ENCODE measurements at places on chromosomes 7 and 10.
A peak's percentile ranks its signal among the peaks of the same experiment; 100 is the strongest.

DNA sequence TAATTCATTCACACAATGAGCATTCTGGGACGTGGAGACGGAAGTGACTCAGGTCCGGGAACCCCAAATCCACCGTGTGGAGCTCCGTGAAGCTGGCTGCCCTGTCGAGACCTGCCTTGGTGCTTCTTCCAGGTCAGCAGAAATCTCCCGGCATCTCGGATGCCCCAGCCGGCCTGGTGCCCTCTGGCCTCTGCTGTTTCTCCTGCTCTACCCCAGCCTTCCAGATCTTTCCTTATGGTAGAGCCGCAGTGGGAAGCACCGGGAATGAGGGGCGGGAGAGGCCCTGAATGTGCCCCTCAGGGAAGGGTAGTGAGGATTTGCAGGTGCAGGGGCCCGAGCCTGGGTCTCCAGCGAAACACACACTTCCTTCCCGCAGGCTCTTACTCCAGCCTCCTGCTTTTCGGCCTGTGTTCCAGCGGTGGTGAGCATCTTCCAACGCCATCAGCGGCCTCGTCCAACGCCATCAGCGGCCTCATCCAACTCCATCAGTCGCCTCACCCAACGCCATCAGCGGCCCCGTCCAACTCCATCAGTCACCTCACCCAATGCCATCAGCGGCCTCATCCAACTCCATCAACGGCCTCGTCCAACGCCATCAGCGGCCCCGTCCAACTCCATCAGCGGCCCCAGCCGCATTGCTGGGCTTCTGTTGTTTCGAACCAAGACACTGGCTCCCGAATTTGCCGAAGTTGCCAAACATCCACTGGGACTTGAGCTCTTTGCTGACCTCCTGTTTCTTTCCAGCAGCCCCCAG lies 57.1 kb upstream of the PDGFA start:
- DNase-seq: no peak

DNA sequence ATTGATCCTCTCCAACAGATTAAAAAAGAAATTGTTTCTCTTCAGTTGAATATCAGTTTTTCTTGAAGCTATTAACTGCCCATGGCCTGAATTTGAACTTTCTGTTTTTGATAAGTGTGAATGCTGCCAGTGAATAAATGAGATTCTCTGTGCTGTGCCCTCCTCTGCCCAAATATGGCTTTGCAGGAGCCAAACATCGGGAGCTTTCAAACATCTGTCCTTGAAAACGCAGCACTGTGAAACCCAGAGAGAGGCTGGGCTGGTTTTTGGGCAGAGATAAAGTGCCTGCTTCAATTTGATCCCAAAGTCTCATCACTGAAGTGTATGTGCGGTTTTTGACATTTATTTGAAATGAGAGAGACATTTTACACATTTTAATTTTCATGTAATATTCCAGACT lies 268.3 kb upstream of the SHH start:
- no peak for DNase-seq

DNA sequence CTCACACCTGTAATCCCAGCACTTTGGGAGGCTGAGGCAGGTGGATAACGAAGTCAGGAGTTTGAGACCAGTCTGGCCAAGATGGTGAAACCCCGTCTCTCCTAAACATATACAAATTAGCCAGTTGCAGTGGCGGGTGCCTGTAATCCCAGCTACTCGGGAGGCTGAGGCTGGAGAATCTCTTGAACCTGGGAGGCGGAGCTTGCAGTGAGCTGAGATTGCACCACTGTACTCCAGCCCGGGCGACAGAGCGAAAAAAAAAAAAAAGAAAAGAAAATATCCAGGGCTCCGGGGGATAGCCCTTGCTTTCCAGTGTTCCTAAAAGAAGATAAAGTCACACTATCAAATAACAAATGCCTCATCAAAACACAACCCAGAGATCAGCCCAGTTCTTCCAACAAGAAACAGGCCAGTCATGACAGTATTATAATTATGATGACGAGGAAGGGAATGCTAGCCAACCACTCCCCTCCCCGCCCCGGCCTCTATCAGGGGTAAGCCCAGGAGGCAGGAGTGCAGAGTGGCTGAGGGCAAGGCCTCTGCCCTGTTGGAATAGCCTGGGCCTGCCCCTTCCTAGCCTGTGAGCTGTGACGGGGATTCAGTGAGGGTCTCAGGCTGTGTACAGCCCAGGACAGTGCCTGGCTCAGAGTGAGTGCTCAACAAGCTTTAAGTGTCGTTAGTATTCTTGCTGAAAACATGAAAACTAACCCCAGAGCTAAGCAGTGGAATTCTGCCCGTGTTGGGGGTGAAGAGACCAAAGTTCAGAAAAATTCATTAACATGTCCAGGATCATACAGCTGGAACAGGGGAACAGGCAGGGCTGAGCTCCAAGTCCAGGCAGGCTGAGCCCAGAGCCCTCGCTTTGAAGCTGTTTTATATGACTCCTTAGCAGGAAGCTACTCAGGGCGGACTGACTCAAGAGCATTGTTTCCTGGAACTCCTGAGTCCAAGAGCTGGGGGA lies 54.3 kb downstream of the FAM241B start:
- DNase-seq: peak; percentile 90

DNA sequence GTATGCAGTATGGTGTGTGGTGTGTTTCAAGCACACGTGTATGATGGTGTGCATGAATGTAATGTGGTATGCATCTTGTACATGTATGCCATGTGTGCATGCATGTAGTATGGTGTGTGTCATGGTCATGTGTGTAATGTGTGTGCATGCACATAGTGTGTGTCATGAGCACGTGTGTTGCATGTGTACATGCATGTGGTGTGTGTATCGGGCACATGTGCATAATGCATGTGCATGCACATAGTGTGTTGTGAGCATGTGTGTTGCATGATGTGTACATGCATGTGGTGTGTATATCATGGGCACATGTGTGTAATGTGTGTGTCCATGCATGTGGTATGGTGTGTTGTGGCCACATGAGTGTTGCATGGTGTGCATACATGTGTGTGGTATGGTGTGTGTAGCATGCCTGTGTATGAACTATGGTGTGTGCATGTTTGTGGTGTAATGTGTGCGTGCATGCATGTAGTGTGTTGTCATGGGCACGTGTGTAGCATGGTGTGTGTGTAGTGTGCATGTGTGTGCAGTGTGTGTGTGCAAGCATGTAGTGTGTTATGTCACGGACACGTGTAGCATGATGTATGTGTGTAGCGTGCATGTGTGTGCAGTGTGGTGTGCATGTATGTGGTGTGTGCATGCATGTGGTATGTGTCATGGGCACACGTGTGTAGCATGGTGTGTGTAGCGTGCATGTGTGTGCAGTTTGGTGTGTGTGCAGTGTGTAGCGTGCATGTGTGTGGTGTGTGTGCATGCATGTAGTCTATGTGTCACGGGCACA lies 17.6 kb downstream of the KNDC1 start:
- DNase-seq: no peak

GRCh38 chr7:44195889-44196288 lies 4.9 kb upstream of the YKT6 start:
- DNase-seq: no peak

DNA sequence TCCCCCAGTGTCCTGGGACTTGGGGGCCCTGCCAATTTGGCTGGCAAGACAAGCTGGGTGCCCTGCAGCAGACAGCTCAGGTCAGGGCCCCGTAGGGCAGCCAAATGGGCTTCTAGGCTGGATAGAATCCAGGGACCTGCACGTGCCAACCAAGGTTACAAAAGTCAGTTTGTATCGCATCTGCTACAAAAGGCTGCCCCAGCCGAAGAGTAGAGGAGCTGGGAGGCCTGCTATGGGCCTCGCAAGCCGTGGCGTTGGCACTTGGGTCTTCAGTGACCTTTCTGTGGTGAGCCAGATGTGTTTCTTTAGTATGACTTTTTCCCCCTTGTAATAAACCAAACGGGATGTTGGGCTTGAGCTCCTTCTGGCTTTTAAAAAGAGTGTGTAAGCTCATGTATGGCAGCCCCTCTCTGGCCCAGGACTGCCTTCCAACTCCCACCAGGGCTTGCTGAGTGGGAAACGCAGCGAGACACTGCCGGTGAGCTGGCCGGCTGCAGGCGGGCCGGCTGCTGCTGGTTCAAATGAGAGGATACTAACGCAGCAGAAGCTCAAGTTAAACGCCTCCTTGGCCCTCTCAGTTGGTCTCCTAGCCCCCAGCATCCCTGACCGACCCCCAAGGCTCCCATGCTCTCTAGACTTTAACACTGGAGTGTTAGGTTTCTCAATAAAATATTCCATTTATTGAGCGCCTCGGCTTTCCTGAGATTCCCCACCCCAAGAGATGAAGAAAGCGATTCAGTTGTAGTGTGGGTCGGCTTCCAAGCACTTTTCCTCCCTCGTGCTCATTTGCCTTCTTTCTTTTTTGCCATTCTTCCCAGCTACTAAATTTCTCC lies 3.1 kb upstream of the HOXA10 start:
- peak; percentile 27 for DNase-seq

DNA sequence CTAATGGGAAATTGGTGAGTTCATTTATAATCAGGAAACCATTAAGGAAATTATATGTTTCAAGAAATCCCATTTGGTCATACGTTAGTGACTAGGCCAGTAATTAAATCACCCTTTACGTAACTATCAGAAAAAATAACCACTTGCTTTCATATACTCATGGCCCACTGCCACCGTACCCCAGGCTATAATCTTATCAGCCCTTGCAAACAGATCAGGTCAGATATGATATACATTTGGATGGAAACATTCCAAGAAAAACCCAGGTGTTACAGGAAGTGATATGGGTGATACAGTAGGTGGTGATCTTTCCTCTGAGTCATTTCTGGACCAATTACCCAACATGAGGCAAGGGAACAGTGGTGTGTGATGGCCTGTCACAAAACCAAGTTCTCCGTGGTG lies 481.0 kb upstream of the SEMA3A start:
- no peak for DNase-seq

DNA sequence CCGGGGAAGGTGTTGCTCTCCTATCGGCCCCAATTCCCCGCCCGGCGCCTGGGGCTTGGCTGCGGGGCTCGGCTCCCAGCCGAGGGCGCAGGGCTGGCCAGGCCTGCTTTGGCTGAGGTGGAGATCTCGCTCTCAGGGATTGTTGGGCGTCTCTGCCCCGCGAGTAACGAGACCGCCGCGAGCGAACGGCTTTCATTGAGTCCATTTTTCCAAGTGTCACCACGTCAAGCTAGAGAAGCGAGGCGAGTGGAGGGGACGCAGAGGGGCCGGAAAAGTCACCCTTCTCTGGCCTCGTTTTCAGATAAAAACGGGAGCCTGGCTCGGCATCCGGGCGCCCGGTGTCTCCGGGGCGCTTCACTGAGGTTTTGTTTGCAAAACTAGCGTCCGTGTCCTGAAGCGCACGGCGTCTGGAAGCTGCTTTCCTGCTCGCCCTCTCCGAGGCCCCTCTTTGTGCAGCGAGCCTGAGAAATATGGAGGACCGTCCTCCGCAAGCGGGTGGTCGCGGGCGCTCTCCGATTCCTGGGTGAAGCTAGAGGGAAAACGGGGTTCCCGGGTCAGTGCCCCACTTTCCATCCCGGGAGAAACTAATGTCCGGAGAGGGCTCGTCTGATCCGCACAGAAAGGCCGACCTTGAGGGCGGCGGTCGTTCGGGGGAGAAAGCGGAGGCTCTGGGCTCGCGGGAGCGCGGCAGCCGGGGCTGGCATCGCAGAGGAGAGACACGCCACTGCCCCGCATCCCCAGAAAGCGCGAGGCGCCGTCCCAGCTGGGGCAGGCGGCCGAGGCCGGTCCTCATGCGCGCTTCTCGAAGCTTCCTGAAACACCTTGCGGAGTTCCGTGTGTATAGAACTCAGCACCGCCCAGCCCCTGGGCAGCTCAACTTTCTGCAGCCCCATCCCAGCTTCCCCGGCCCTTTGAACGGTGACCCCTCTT lies 3.5 kb upstream of the EN2 start:
- DNase-seq: no peak

- DNase-seq: no peak
Observed at GRCh38 chr7:73895626-73896025, 34.7 kb downstream of the TMEM270 start.

GRCh38 chr10:13352519-13352918 lies 4.4 kb upstream of the SEPHS1 start:
- no peak for DNase-seq

DNA sequence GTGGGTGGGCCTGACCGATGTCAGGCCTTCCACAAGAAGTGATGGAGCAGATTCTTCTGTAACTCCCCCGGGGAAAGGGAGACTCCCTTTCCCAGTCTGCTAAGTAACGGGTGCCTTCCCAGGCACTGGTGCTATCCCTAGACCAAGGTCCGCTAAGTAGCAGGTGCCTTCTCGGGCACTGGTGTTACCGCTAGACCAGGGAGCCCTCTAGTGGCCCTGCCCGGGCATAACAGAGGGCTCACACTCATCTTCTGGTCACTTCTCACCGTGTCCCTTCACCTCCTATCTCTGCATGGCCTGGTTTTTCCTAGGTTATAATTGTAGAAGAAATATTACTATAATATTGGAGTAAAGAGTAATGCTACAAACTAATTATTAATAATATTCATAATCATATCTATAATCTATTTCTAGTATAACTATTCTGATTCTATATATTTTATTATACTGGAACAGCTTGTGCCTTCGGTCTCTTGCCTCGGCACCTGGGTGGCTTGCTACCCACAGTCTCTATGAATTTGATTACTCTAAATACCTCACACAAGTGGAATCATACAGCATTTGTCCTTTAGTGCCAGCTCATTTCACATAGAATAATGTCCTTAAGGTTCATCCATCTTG lies 1378.7 kb downstream of the XPNPEP1 start:
- DNase-seq: peak; percentile 60

DNA sequence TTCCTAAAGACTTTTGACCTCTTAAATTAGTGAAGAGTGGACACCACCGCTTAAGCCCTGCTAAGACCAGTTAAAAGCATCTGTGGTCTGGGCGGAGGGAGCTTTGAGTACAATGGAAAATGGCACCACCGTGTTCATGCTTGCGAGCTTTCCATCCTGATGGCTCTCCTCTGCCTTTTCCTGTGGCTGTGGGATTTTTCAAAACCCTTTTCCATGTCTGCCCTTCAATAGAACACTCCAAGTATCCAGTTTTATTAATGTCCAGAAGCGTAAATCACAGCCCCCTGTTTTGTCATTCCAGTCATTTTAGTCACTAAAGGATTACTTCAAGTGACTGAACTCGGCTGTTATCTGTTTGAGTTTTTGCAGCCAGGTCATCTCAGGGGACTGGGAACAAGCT lies 181.8 kb downstream of the MGMT start:
- no peak for DNase-seq

GRCh38 chr10:97096261-97097083 lies 89.3 kb downstream of the SLIT1 start:
- no peak for DNase-seq
